Stimulated activated CD8-positive, alpha-beta memory T cell treated with anti-CD3 and anti-CD28 coated beads, Interleukin-2, amount 100 ng/mL, for 48 hours (primary cell): ENCODE measurements at places on chromosomes 1 and 21.

- no peak for DNase-seq
Observed at GRCh38 chr1:46449223-46450159, 40.1 kb upstream of the DMBX1 start.

DNA sequence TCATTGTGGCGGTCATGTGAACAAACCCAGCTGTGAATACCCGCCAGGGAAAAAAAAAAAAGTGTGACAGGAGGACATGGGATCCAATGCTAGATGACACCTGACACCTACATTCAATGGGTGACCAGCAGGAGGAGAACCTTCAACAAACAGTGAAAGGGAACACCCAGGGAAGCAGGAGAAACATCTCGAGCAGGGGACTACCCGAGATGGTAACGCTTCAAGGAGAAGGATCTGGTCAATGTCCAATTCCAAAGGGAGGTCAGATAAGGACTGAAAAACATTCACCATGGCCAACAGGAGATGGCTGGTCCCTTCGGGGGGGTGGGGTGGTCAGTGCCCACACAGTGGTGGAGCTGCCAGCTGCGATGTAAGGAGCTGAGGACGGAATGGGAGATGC is 46.3 kb downstream of the PTPN14 start:
- DNase-seq, result no peak

- no peak for DNase-seq
Observed at GRCh38 chr21:41111681-41112080, 56.3 kb upstream of the BACE2 start.

GRCh38 chr1:233238884-233239431 is 56.6 kb downstream of the PCNX2 start:
- no peak for DNase-seq

- no peak for DNase-seq
Observed at GRCh38 chr1:204127597-204128242, 24.1 kb downstream of the ETNK2 start.

DNA sequence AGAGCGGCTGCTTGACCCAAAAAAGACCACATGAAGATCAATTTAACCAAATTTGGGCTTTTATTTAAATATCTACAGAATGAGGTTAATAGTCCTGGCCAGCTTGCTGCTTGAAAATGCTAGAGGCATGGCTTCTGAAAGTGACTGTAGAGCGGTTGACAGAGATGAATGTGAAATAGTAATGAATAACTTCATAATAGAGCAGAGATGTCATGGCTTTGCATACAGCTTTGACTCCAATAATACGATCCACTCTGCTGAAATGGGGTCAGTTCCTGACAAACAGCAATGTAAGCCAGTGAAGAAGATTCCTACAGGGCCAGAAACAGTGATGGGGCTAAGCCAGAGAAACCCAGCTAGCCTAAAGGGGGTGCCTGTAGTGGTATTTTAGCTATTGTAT is 183.8 kb downstream of the PBX1 start:
- no peak for DNase-seq

- DNase-seq, result no peak
Observed at GRCh38 chr21:29238053-29238966, 60.4 kb upstream of the BACH1 start.

DNA sequence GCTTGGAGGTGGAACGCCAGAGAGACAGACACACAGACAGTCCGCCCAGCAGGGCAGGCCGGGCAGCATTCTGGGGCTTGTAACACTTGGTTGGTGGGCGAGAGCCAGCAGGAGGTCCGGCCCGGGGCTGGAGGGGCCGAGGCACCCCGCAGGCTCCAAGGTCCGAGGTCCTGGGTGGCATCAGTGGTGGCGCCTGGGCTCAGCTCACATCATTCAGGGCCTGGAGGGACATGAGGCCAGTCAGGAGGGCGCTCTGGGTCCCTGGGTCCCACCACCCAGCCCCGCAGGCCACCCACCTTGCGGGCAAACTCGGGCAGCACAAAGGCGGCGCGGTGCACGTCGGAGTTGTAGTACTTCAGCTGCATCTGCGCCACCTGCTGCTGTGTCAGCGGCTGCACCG is 5.2 kb downstream of the SRM start:
- no peak for DNase-seq

GRCh38 chr1:78385744-78386462 is 104.9 kb upstream of the PTGFR start:
- no peak for DNase-seq

GRCh38 chr21:37088186-37088735 is 15.2 kb downstream of the TTC3 start:
- no peak for DNase-seq
